ENCODE measurements at places on chromosomes 3 and 15.

GRCh38 chr3:4721511-4721911, 228.4 kb downstream of the ITPR1 start:
- peak; percentile 77 for DNase-seq

DNA sequence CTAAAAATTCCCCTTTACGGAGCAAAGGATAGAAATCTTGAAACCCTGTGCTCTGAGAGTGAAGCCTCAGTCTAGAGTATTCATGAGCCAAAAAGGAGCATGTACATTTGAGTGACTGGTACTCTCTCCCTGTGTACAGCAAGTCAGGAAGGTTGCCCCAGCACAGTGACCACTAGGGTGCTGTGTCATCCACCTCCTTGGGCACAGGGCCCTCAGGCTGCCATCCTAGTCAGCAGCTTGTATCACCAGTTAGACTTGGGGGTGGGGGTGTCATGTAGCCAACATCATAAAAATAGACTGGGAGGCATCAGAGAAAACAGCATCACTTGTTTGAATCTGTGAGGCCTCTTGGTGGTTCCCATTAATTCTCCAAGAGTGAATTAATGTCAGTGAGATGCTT, 12.0 kb downstream of the NME9 start:
- DNase-seq: no peak

DNA sequence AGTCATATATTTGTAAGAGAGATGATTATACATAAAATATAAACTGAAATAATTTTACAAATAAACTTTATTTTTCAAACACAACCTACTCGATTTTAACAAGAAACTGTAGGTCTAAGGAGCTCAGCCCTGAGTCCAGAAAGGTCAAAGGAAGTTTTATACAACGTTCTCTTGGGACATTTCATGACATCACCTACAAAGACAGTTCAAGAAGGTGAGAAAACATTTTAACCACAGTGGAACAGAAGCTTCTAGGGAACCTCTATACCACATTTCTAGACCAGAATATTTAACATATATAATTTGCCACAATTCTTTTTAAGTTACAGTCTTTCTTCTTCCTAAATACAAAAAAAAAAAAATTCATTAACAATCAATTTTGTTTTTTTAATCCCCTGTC, 40.1 kb downstream of the CBLB start:
- peak; percentile 77 for DNase-seq

GRCh38 chr3:191688756-191689433, 227.9 kb downstream of the PYDC2 start:
- DNase-seq: no peak

DNA sequence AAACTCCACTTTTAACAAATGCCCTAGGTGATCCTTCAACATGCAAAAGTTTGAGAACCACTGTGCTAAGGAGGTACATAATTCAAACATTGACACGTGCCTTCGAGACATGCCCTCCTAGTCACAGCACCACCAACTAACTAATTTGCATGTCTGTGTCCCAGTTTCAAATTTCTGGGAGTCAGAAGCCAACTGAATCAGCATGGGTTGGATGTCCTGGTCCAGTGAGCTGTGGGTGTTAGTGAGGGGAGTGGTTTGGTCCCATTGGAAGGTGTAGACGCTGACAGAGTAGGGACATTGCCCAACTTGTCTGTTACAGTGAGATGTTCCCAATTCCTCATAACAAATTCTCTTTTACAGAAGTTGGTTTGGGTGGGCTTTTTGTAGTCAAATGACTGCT, 67.3 kb upstream of the ADPGK start:
- DNase-seq: no peak

Data from fibroblast of mammary gland (primary cell).